Femur (tissue), 1 donor: ENCODE measurements at places on chromosomes 6 and 20.

DNA sequence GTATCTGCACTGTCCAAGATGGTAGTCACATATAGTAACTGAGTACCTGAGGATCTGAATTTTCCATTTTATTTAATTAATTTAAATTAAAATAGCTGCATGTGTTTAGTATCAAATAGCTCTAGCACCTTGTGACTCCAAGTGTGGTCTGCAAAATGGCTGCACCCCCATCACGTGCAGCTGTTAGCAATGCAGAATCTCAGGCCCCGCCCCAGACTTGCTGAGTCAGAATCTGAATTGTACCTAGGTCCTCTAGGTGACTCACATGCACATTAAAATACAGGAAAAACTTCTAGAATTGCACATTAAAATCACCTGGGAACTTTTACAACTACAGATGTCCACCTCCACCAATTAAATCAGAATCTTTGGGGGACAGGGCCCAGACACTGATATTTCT lies 19.2 kb upstream of the FAM83C start:
- no peak for DNase-seq

DNA sequence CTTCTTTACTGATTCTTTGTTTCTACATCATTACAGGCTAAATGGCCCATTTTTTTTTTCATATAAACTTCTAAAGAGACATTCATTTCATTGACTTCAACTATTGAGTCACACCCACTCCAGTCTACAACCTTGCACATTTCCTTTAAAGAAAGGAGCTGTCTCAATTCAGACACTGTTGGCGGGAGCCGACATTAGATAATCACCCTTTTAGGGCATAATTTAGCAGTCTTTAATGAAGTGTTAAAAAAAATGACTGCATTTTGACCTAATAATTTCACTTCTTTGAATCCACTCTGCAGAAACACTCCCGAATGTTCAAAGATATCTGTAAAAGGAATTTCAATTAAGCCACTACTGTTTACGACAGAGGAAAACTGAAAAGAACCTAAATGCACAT lies 1.5 kb downstream of the EPM2A start:
- DNase-seq: no peak

- DNase-seq: peak; percentile 12
Observed at GRCh38 chr20:24773751-24774201, 175.3 kb upstream of the CST7 start.

DNA sequence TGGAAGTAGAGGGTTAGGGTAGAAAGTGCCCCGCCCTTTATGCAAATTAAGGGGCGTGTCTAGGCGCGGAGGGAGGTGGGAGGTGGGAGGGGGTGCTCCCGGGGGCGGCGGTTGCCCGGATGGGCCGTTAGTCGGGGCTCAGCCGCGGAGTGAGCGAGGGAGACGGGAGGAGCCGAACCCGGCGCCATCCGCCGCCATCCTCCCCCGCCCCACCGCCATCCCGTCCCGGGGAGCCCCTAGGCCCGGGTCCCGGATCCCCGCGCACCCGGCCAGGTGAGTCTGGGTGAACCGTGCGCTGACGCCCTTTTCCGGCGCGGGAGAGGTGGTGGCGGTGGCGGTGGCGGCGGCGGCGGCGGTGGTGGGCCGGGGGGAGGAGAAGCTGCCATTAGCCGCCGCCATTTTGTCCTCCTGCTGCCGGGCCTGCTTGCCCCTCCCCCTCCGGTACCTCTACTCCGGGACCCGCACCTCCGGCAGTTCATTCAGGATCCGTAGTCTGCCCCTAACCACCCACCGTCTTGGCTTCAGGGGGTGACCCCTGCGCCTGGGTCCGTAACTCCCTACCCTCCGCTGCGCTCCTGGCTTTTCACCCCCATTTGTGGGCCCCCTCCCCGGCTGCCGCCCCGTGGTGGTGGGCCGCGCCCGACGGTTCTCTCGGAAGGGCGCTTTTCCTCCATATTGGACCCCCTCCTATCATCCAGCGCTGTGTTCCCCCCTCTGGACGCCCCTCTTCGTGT lies at the start of gene PRRC2A:
TSS of gene PRRC2A (plus strand) at position 130 of the 734 bp plus-strand sequence. CDS start 2,075 bp downstream, outside the sequence.
- peak; percentile 88 for DNase-seq

DNA sequence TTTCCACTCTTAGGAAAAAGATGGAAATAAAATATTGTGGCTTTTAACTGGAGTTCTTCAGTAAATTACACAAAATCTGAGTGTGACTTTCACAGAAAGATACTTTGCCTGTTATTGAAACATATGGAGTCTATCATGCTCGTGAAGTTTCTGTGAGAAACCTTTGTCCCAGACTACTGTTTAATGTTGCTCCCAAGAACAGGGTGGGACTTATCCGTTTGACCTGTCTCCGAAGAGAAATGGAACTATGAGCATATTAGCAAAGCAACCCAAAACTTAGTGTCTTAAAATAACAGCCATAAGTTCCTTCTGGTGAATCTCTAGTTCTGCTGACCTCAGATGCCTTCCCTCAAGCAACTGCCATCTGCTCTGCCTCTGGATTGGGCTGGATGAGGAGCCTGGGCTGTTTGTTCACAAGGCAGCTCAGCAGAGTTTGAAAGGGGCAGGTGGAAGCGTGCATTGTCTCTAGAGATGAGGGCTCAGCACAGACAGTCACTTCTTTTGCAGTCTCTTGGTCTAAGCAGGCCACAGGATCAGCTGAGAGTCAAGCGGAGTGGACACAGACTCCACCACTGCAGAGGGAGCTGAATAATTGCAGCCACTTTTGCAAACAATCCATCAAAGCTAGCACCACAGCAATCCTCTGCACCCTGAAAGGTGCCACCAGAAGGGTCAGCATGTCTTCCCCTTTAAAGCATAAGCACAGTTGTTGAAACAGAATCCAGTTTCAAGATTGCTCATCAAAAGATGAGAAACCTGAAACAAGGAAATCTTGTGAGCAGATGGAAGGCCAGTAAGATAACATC lies 52.8 kb downstream of the MYB start:
- DNase-seq: no peak

GRCh38 chr6:46849361-46849690 lies 56.1 kb downstream of the MEP1A start:
- DNase-seq: no peak

DNA sequence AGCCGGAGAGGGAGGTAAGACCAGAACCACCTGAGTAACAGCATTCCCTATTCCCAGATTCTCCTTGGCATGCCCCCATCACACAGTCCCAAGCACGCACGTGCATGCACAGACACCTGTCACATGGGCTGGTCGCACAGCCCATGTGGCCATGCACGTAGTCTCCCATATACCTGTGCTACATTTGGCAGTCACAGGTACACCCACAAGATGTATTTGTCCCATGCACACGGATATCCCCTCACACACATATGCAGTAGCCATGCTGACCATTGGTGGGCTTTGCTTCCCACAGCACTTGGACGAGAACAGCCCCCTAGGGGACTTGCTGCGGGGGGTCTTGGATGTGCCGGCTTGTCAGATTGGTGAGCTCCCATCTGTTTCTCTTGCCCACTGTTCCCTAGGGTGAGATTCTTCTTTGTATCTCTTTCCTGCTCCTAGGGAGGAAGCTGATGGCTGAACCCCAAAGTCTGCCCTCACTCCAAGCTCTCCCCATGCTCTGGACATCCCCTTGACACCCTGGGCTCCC lies 31.9 kb downstream of the PLCG1 start:
- no peak for DNase-seq

- no peak for DNase-seq
Observed at GRCh38 chr6:34249469-34250261, 859 bp upstream of the SMIM29 start.

DNA sequence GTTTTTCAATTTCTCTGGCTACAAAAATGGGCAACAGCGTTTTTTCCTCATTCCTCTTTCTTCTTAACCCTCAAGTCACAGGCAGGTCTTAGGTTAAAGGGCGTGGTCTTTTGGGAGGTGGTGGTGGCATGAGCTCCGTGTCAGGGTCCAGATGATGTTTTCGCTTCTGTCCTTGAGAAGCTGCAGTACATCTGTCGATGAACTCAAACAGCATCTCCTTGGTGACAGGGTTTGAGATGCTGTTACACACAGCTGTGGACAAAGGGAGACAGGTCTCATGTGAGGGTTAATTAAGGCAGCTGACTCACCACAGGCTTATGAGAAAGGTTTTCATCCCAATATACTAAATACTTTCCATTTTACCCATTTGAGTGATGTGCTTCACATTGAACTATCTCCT lies 350.8 kb downstream of the RNGTT start:
- no peak for DNase-seq
